ENCODE measurements at places on chromosomes 11 and 22. TPM values are rescaled to one million over a fixed set of nuclear protein-coding genes. Genes with fewer than 3 reads are reported as not detected.

DNA sequence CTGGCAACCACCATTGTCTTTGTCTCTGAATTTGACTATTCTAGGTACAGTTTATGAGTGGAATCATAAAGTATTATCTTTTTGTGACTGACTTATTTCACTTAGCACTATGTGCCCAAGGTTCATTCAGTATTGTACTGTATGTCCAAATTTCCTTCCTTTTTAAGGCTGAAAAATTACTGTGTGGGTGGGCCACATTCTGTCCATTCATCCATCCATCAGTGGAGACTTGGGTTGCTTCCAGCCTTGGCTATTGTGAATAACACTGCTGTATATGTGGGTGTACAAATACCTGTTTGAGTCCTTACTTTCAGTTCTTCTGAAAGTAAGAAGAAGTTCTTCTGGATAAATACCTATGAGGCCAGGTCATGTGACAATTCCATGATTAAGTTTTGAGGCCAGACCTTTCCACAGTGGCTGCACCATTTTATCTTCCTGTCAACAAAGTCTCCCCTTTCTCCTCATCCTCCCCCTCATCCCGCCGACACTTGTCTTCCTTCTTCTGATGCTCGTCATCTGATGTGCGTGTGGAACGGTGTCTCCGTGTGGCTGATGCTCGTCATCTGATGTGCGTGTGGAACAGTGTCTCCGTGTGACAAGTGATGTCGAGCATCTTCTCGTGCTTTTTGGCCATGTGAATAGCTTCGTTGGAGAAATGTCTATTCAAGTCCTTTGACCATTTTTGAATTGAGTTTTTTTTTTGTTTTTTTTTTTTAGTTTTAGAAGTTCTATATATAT lies 49.5 kb downstream of the SBF1 start:
- peaks cover 4% of the 10 kb centered on the region for H3K4me1 ChIP-seq
- no peak overlapping the region for H3K4me3 ChIP-seq
- H3K27ac ChIP-seq, result peak overlapping the region; percentile 50
- H3K27me3 ChIP-seq, result no peaks in the 10 kb centered on the region
- peaks cover 45% of the 10 kb centered on the region for H3K36me3 ChIP-seq
- no peak for DNase-seq

The PAX6 gene
- not detected for total RNA-seq

The RTN3 gene
- total RNA-seq, result 51.3 TPM

The TMA7B gene
- 0.96 TPM for total RNA-seq

All from activated CD4-positive, alpha-beta T cell treated with anti-CD3 and anti-CD28 coated beads, Interleukin-2, amount 10 ng/mL, durations not matched to agents 24 days and 14 days (primary cell).